ENCODE measurements at places on chromosomes 6 and 20. TPM values are rescaled to one million over a fixed set of nuclear protein-coding genes. Genes with fewer than 3 reads are reported as not detected.

GRCh38 chr20:63027221-63027921 is 20.6 kb upstream of the BHLHE23 start:
- peaks cover 3% of the 10 kb centered on the region for H3K4me1 ChIP-seq
- H3K4me3 ChIP-seq = no peak overlapping the region
- no peaks in the 10 kb centered on the region for H3K36me3 ChIP-seq
- DNase-seq = no peak

DNA sequence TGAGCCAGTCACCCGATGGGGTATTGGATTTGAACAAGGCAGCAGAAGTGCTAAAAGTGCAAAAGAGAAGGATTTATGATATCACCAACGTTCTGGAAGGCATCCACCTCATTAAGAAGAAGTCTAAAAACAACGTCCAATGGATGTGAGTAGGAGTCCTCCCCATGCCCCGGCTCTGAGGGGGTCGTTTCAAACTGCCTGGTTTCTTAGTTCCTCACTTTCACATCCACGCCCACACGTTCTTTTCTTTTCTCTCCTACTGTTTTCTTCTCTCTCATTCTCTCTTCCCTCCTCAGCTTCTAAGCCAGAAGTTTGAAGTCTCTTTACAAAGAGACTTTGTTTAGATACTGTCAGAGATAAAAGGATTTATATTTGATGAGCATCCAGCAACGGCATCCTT is 53.0 kb upstream of the CDKAL1 start:
- DNase-seq = no peak
- peaks cover 15% of the 10 kb centered on the region for H3K36me3 ChIP-seq
- H3K4me1 ChIP-seq = no peaks in the 10 kb centered on the region
- no peak overlapping the region for H3K27ac ChIP-seq
- no peak overlapping the region for H3K4me3 ChIP-seq

Gene MYLK2
- not detected for polyA plus RNA-seq

Gene C20orf144
- not detected for polyA plus RNA-seq

GRCh38 chr20:49724408-49725223 is 10.9 kb upstream of the B4GALT5 start:
- H3K4me3 ChIP-seq = no peak overlapping the region
- H3K36me3 ChIP-seq = no peaks in the 10 kb centered on the region
- no peak overlapping the region for H3K27ac ChIP-seq
- H3K4me1 ChIP-seq = peaks cover 7% of the 10 kb centered on the region
- DNase-seq = peak; percentile 10

GRCh38 chr20:58102261-58102660 is 126.2 kb downstream of the ANKRD60 start:
- no peaks in the 10 kb centered on the region for H3K4me1 ChIP-seq
- H3K27ac ChIP-seq = no peak overlapping the region
- no peak for DNase-seq
- no peaks in the 10 kb centered on the region for H3K27me3 ChIP-seq

GRCh38 chr6:160358225-160359119 is 10.3 kb downstream of the SLC22A3 start:
- H3K36me3 ChIP-seq = no peaks in the 10 kb centered on the region
- no peak overlapping the region for H3K27ac ChIP-seq
- peaks cover 4% of the 10 kb centered on the region for H3K27me3 ChIP-seq
- no peak for DNase-seq
- no peaks in the 10 kb centered on the region for H3K4me1 ChIP-seq

Gene SLC35D3
- polyA plus RNA-seq = not detected

DNA sequence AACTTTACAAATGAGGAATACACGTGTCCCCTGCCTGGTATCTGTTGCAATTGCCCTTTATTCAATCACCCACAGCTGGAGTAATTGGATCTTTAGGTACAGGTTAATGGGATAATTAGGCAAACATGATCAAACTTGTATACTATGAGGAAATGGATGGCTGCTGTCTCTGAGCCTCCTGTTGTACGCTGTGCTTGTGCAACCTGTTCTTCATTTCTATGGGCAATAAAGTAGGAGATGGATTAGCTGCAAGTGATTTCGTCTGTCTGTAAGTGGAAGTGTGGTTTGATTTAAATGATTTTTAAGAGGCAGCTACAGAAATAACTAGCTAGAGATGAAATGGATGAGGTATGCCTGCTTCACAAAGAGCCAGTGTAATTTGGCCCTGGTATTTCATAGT is 474.1 kb downstream of the RNF144B start:
- no peaks in the 10 kb centered on the region for H3K36me3 ChIP-seq
- no peak for DNase-seq
- no peaks in the 10 kb centered on the region for H3K4me1 ChIP-seq
- no peaks in the 10 kb centered on the region for H3K27me3 ChIP-seq

DNA sequence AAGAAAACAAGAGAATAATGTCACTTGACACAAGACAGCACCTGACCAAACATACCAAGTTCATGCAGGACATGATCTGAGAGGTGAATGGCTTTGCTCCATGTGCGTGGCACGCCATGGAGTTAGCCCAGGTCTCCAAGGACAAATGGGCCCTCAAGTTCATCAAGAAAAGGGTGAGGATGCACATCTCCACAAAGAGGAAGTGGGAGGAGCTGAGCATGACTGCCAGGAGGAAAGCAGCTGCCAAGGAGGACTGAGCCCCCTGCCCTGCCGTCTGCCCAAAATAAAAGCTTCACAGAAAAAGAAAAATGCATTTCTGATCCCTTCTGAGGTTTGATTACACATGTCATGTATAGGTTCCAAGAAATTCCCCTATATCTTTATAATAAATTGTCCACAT is 82.0 kb upstream of the TSHZ2 start:
- DNase-seq = no peak
- H3K36me3 ChIP-seq = no peaks in the 10 kb centered on the region

GRCh38 chr6:4667591-4667990 is 108.6 kb upstream of the CDYL start:
- H3K4me1 ChIP-seq = no peaks in the 10 kb centered on the region
- no peaks in the 10 kb centered on the region for H3K36me3 ChIP-seq
- no peak overlapping the region for H3K4me3 ChIP-seq
- DNase-seq = no peak
- no peak overlapping the region for H3K27ac ChIP-seq
- H3K27me3 ChIP-seq = no peaks in the 10 kb centered on the region

Gene MAN1A1
- polyA plus RNA-seq = 23.8 TPM

DNA sequence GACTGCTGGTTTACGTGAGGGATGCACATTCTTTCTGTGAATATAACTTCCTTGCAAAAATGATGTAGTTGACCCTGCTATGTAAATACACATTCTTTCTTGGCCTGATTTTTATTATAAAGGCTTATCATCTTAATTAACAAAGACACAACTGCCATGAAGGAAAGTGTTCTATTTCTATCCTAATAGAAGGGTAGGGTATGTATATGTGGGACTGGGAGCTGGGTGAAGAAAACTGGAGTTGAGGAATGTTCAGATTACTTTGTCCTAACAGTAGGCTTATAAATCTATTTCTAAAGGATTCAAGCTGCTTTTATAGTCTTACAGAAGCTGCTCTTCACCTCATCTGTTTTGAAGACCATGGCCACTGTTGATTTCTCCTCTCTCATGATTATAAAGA is 76.5 kb upstream of the RGS17 start:
- H3K36me3 ChIP-seq = no peaks in the 10 kb centered on the region
- H3K4me1 ChIP-seq = peaks cover 5% of the 10 kb centered on the region
- DNase-seq = no peak
- no peak overlapping the region for H3K4me3 ChIP-seq
- H3K27me3 ChIP-seq = no peaks in the 10 kb centered on the region

- H3K27ac ChIP-seq = no peak overlapping the region
- no peaks in the 10 kb centered on the region for H3K4me1 ChIP-seq
- H3K27me3 ChIP-seq = no peaks in the 10 kb centered on the region
- H3K36me3 ChIP-seq = no peaks in the 10 kb centered on the region
Observed at GRCh38 chr20:46642265-46642968, 8.8 kb downstream of the SLC13A3 start.

- H3K36me3 ChIP-seq = peaks cover 6% of the 10 kb centered on the region
- H3K27ac ChIP-seq = no peak overlapping the region
- DNase-seq = no peak
- peaks cover 13% of the 10 kb centered on the region for H3K4me1 ChIP-seq
- no peaks in the 10 kb centered on the region for H3K27me3 ChIP-seq
Observed at GRCh38 chr6:36455486-36456027, 12.8 kb downstream of the KCTD20 start.

- no peaks in the 10 kb centered on the region for H3K27me3 ChIP-seq
- no peaks in the 10 kb centered on the region for H3K36me3 ChIP-seq
- H3K4me1 ChIP-seq = peaks cover 22% of the 10 kb centered on the region
- no peak overlapping the region for H3K4me3 ChIP-seq
- H3K27ac ChIP-seq = no peak overlapping the region
- DNase-seq = no peak
Observed at GRCh38 chr6:149045404-149045803, 272.1 kb upstream of the TAB2 start.

Gene C6orf15
- not detected for polyA plus RNA-seq

Gene THEMIS
- 107 TPM for polyA plus RNA-seq

- no peaks in the 10 kb centered on the region for H3K36me3 ChIP-seq
- DNase-seq = no peak
- no peak overlapping the region for H3K27ac ChIP-seq
- H3K4me3 ChIP-seq = no peak overlapping the region
- H3K27me3 ChIP-seq = no peaks in the 10 kb centered on the region
Observed at GRCh38 chr6:97120511-97120910, 162.5 kb downstream of the MMS22L start.

- no peaks in the 10 kb centered on the region for H3K27me3 ChIP-seq
- no peak for DNase-seq
- H3K4me3 ChIP-seq = no peak overlapping the region
Observed at GRCh38 chr6:54598787-54599313, 247.7 kb upstream of the FAM83B start.

DNA sequence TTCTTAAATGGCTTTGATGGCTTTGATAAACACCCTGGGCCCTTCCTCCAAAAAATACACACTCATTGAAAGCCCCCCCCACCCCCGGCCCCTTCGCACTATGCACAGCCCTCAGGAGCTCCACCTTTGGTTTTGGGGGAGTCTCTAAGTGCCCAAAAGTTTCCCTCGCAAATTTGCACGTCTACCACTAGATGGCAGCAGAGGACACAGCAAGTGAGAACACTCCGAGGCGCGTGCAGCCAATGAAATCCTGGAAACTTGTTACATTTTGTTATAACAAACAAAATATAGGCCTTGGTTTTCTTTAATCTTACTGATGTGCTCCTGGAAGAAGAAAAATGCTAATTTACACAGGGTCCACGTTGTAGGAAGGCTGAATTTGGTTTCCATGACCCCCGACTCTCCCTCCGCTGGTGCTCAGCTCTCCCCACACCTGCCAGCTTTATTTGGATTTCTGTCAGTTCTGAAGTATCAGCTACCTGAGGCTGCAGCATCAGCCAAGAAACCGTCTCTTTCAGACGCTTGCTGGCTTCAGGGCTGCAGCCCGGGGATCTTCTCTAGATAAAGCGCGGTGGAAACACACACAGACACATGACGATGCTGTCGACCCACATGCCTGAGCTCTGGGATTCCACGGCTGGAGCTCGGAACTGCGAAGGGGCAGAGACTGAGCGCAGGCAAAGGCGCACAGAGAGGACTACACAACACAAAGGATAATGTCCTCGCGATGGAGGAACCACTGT is 148.3 kb upstream of the RPS6KA2 start:
- H3K4me1 ChIP-seq = peaks cover 4% of the 10 kb centered on the region
- peak; percentile 78 for DNase-seq
- H3K4me3 ChIP-seq = no peak overlapping the region
- no peaks in the 10 kb centered on the region for H3K36me3 ChIP-seq
- H3K27ac ChIP-seq = no peak overlapping the region

DNA sequence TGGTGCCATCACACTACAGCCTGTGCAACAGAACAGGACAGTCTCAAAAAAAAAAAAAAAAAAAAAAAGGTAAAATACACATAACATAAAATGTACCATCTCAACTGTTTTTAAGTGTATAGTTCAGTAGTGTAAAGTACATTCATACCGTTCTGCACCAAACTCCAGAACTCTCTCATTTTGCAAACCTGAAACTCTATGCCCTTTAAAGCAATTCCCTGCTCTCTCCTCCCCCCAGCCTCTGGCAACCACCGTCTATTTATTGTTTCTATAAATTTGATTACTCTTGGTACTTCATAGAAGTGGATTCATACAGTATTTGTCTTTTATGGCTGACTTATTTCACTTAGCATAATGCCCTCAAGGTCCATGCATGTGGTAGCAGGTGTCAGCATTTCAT is 12.9 kb downstream of the RIPOR2 start:
- H3K27ac ChIP-seq = no peak overlapping the region
- peaks cover 20% of the 10 kb centered on the region for H3K36me3 ChIP-seq
- no peak overlapping the region for H3K4me3 ChIP-seq
- DNase-seq = no peak
- peaks cover 94% of the 10 kb centered on the region for H3K4me1 ChIP-seq
- no peaks in the 10 kb centered on the region for H3K27me3 ChIP-seq
